ENCODE measurements at places on chromosomes 4 and X. TPM values are rescaled to one million over a fixed set of nuclear protein-coding genes. Genes with fewer than 3 reads are reported as not detected.

DNA sequence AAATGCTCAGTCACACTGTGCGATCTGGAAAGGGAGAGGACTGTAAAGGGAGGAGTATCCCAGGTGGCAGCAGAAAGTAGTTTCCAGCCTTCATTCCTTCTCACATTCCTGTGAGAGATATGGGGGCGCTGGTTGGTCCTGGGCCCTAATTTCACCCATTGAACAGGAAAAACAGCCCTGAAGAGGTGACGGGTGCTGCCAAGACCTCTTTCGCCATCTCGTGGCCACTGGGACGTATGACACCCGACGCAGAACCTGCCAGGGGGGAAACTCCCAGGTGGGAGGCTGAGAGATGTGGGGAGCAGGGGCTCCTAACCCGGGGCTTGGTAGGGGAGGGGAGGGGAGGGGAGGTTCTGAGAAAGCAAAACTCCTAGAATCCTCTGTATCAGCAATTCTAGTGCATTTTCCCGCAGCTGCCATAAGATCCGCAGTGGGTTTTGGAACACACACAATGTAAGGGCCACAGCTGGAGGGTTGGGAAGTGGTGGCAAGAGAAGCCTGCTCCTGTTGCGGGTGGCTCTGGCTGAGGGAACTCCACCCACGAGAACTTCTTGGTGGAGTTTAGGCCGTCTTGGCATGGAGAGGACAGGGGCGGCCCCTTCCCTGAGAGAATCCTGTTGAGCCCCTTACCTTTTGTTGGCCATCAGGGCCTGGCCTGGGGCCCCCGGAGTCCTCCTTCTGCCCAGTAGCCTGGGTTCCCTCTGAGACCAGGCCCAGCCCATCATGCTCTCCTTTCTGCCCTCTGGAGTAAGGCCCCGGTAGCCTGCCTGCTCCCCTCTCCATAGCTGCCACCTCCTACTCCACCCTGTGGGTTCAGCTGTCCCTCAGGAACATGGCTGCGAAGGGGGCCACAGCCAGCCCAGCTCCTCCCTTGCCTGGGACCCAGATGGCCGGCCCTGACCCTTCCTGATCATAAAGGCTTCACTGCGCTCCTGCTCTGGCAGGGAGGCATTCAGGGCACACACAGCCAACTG, 134.1 kb downstream of the OR13H1 start:
- no peak for DNase-seq

GRCh38 chr4:150089732-150090131, 11.5 kb downstream of the DCLK2 start:
- DNase-seq = no peak

DNA sequence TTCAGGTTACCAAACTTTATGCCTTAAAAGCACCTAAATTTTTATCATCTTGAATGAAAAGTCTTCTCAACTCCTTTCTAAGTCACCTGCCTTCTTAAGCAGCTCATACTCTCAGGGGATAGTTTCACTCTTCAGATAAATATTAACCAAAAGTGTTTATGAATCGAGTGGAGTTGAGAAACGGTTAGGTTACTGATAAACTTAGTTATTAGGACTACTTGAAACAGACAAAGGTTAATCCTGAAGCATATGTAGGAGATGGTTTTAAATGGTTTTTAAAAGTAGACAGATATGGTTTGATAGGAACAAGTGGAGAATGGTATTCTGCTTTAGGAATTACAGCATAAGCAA, 32.8 kb downstream of the CLDN22 start:
- DNase-seq = no peak

DNA sequence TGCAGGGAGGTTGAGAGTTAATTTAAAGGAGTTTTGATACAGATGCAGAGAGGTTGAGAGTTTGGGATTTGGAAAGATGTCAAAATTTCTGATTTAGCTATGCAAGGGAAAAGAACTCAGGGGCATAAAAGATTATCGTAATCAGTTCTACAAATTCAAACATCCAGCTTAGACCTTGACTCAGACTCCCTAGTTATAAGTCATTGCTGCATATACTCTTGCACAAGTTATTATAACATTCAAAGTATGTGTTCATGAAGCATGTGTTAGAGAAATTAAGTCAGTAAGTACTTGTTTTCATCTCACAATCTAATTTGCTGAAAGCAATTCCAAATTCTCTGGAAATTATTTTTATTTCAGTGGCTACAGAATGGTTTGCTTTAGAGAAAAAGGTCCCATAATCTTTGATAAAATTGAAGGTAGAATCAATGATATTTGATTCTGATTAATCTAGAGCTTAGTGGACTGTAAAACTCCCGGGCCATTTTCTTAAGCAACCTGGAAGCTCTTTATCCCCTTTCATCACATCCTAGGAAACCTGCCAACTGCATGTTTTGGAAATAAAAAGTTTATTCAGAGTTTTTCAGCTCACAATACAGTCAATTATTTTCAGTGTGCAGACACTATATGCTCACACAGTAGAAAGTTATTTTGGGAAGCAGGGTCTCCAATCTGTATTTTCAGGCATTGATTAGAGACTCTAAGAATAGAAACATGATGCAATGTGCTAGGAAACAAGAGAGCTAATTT, 132.9 kb upstream of the SPANXC start:
- DNase-seq = peak; percentile 22

DNA sequence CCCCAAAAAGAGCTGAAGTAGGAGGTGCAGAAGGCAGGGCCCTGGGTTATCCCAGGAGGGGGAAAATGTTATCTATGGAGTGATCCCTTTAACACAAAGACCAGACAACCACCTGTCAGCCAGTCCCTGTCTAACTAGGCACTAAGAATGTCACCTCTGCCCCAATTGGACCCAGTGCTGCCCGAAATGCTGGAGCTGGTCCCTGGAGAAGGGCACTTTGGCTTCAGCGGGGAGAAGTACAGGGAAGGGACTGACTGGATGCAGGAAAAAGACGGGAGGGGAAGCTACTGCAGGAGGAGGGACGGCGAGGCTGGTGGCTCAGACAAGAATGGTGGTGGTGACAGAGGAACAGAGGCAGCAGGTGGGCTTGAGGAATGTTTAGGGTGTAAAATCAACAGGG, 17.3 kb downstream of the PHKA2 start:
- no peak for DNase-seq

DNA sequence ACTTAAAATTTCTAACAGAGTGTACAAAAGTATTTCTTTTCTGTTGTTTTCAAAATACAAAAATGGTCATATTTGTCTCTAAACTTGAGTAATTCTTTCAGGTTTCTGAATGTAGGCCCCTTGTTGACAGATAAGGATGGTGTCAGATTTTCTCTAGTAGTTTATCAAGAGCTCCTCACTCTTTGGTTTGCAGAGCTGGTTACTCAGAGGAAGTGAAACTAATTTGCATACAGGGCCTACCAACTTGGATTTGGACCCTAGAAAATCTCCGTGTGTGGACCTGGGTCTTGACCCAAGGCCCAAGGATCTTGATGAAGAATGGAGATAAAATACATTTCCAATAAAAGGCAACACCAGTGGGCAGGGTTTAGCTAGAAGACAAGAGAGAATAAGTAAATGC, 433 bp upstream of the ADH6 start:
- DNase-seq = no peak

DNA sequence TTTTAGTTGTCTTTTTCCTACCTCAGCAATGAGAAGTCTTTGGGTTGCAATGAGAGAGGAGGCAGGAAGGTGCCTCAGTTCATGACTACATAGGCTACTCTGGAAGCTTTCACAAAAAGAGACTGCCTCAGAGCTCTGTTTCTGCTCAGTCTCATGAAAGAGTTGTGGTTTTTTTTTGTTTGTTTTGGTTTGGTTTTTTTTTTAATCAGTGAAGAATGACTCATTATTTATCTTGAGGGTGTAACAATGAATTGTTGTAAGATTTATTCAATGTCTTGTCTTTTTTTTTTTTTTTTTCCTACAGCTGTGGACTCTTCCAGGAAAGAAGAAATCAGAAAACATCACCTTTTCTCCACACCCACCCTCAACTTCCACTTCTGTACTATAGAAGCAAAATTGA, 67.5 kb upstream of the CXCL13 start:
- DNase-seq = no peak

GRCh38 chr4:7719354-7720174, 220.1 kb downstream of the AFAP1 start:
- peak; percentile 89 for DNase-seq

DNA sequence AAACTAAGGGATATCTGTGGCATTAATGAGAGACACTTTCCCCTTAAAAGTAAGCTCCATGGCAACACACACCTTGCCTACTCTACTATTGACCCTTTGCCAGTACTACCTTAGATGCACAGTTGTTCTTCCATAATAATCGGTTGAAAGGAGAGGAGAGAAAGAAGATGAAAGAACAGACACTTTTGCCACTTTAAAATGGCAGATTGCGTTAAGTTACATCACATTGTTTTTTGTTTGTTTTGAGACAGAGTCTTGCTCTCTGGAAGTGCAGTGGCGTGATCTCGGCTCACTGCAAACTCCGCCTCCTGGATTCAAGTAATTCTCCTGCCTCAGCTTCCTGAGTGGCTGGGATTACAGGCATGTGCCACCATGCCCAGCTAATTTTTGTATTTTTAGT, 239.8 kb downstream of the SCFD2 start:
- no peak for DNase-seq

DNA sequence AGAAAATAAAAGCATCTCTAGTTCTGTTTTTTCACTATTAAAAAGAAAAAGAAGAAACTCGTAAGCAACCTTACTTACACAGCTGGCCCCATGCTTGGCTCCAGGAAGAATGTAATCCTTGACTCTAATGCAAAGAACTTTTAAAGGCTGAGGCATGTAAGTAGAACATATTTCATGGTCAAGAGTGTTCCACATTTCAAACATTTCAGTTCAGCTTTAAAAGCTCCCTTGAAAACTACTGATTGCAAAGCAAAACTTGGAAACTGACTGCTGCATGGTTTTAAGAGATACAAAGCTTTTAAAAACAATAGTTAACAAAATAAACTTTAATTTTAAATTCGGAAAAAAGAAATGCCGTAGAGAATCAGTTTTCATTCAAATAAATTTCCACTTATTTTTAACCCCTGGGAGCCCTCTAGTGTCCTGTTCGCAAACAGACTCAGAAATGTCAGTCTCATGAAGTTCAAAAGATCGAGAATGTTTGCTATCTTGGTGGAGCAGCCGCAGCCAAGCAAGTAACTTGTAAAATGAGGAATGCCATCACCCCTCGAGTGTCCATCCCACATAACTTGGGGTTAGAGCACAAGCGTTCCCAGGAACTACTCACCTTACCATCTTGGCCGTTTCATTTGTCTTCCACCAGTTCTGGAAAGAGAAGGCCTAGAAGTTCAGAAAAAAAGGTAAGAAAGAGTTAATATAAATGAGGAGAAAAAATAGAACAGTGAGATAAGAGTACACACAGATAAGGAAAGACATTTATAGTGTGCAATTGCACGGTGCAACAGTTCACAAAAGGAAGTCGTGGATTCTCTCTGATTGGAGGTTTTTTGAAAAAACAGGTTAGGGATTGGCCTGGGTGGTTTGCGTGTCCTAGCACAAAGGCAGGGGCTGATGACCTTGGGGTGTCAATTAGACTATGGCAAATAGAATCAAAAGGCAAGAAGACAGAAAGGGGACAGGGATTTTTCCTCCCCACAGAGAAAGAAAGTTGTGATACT, at the start of gene GASK1B:
TSS of gene GASK1B (minus strand) at position 765 of the 998 bp plus-strand sequence. CDS start 1,650 bp downstream, outside the sequence.
- peak; percentile 82 for DNase-seq

DNA sequence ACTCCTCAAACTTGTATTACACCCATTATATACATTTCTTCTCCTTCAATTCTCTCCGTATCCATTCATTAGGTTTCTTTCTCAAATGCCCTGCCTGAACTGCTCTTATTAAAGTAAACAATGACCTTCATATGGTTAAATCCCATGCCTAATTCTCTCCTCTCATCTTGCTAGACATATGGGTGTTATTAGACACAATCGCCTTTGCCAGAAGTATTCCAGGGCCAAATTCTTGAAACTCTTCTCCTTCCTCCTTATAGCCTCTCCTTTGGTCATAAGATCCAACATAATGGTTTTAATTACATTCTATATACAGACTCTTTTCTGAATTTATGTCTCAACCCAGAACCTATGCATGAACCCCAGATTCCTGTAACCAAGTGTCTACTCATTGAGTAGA, 4.8 kb downstream of the ANXA10 start:
- no peak for DNase-seq

DNA sequence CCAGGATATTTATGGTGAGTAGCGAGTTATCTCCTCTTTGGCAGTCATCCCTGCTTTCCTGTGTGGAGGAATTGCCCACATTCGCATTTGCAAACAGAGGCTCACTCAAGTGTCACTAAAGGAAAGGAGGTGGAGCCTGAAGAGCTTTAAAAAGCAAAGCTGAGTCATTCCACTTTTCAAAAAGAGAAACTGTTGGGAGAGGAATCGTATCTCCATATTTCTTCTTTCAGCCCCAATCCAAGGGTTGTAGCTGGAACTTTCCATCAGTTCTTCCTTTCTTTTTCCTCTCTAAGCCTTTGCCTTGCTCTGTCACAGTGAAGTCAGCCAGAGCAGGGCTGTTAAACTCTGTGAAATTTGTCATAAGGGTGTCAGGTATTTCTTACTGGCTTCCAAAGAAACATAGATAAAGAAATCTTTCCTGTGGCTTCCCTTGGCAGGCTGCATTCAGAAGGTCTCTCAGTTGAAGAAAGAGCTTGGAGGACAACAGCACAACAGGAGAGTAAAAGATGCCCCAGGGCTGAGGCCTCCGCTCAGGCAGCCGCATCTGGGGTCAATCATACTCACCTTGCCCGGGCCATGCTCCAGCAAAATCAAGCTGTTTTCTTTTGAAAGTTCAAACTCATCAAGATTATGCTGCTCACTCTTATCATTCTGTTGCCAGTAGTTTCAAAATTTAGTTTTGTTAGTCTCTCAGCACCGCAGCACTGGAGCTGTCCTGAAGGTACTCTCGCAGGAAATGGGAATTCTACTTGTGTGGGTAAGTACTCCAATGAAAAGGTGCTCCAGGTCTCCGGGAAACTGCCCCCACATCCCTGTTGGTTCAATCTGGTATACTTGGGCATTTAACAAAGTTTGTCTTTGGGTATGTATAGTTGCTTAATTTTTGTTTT, at the start of gene EGF:
TSS of gene EGF (plus strand) at position 178 of the 890 bp plus-strand sequence. CDS start at position 631, 453 bp downstream.
- DNase-seq = peak; percentile 40

- DNase-seq = no peak
These were observed 14.5 kb downstream of the AFP start for GRCh38 chr4:73450398-73451004.

GRCh38 chr4:168509786-168510185, 12.9 kb downstream of the PALLD start:
- DNase-seq = no peak

Gene VCX3B
- not detected for total RNA-seq

Gene PCDH18
- total RNA-seq = 101 TPM

Gene IL2
- not detected for total RNA-seq

Gene GJB1
- 2.5 TPM for total RNA-seq

Gene DIPK2B
- 5.6 TPM for total RNA-seq

Gene LRP2BP
- 8.0 TPM for total RNA-seq

Gene PAGE1
- not detected for total RNA-seq

Gene SLC7A11
- 194 TPM for total RNA-seq

Data from spinal cord (tissue), 10 donors.